ENCODE measurements at places on chromosomes 5 and 9. TPM values are rescaled to one million over a fixed set of nuclear protein-coding genes. Genes with fewer than 3 reads are reported as not detected.

DNA sequence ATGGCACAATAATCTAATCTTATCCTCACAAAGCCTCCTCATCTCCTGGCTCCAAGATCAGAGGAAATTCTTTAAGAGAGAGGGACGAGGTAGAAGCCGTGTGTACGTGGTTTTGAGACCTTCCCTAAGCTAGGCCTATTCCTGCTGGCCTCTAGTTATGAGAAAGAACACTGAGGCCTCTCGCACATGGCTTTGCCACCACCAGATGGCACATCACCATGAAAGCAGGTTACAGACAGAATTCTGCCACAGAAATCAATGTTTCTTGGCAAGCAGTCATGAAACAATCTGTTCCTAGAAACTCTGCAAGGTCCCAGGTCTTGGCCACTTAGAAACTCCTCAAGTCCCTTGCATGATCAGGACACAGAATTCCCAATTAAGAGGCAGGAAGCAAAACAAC is 268.2 kb upstream of the TAS2R1 start:
- no peak for DNase-seq

DNA sequence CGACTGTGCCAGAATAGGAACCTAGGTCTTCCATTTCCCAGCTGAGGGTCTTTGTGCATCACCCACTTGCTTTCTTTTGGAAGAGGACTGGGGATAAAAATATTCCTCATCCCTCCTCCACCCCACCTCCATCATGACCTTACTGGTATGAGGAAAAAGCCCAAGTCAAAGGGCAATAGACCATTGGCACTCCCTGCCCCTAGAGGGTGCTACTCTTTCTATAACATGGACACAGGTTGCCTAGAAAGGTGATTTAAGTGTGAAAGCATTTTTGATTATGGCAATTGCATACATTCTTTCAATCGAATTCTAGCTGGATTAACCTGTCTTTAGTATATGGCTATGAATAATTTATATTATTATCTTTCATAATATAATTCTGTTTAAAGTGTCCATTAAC is 22.8 kb upstream of the ZNF618 start:
- DNase-seq = no peak

DNA sequence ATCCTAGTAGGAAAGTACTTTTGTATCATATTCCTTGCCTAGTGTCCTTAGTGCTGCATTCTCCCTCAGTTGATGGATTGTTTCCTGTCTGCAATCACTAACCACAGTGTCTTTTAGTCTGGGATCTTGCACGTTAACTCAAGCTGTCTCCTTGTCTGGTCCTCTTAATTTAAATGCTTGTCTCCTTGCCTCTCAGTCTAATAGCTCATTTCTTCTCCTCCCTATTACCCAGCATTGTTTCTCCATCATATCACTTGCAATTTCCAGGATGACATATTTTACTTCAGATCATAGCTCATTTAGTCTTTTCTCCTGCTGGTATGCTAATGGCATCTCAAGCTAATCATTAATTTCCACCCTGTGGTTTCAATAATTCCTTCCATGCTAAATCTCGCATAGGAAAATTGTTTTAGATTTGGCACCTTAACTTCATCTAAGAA is 2052.0 kb upstream of the C9orf72 start:
- no peak for DNase-seq

GRCh38 chr9:125579030-125579932 is 127.7 kb downstream of the MAPKAP1 start:
- no peak for DNase-seq

DNA sequence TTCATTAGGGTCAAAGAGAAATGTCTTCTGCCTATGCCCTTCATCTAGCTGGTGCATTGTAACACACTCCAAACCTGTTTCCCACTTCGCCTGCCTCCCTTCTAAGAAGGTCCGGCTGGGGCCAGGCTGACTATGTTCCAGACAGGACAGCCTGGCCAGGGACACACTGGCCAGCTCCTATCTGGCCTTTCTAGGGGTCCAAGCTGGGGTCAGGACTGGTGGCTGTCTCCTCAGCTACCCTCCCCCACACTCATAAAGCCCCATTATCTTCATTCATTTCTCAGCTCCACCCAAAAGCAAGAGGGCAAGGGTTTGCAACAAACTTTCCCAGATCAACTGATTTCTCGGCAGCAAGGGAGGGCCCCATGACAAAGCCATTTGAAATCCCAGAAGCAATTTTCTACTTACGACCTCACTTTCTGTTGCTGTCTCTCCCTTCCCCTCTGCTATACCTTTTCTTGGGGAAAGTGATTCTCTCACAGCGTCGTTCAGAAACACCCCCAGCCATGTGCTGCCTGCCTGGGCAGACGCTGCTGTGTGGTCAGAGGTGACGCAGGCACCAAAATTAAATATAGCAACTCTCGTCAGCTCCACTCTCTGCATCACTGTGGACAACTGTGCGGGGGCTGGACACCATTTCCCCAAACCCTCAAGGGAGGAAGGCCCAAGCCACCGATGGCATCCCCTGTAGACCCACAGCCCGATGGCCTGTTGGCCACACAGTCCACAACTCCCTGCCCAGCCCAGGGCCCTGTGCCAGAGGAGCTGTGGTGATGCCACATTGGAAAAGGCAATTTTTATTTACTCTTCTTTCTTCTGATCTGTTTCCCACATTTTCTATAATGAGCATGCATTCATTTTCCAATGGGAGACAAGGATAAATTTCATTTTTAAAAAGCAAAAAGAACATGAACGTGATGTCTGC is 6.1 kb downstream of the IL13 start:
- no peak for DNase-seq

- no peak for DNase-seq
Observed at GRCh38 chr5:73129143-73129542, 8.8 kb downstream of the TMEM171 start.

Gene ADCY2
- not detected for polyA plus RNA-seq

Gene IRX2
- not detected for polyA plus RNA-seq

Gene LHX3
- polyA plus RNA-seq = not detected

Gene TNFSF15
- polyA plus RNA-seq = 0.11 TPM

Gene TRPM6
- not detected for polyA plus RNA-seq

All from CD14-positive monocyte (primary cell).